ENCODE measurements at places on chromosomes 12 and 14.

DNA sequence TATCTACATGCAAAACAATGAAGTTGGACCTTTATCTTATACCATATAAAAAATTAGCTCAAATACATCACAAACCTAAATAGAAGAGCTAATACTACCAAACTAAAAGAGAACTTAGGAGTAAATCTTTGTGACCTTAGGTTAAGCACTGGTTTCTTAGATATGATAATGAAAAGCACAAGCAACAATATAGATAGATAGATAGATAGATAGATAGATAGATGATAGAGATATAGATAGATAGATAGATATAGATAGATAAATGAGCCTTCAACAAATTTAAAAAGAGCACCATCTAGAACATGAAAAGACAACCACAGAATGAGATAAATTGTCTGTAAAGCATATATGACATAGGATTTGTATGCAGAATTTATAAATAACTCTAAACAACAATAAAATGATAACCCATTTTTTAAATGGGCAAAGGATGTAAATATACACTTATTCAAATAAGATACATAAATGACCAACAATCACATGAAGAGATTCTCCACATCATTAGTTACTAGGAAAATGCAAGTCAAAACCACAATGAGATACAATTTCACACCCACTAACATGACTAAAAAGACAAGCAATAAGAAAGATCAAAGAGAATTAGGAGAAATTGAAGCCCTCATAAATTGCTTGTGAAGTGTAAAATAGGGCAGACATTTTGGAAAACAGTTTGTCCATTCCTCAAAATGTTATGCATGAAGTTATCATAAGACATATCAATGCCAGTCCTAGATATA is 293.7 kb downstream of the BTG1 start:
- no peak for DNase-seq

DNA sequence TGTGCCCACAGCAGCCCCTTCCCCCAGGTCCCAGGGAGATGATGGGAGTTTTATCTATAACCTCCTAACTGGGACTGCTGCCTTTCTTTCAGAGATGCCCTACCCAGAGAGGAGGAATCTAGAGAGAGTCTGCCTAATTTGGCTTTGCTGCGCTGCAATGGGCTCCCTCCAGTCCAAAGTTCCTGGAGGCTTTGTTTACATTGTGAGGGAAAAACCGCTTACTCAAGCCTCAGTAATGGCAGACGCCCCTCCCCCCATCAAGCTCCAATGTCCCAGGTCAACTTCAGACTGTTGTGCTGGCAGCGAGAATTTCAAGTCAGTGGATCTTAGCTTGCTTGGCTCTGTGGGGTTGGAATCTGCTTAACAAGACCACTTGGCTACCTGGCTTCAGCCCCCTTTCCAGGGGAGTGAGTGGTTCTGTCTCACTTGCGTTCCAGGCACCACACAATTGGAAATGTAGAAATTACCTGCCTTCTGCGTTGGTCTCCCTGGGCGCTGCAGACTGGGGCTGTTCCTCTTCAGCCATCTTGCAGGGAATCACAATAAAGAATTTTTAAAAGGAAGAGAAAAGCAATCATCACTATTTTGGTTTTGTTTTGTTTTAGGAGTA is 262.5 kb downstream of the FOXG1 start:
- no peak for DNase-seq

GRCh38 chr14:99033951-99034350 is 238.0 kb downstream of the BCL11B start:
- DNase-seq, result no peak

DNA sequence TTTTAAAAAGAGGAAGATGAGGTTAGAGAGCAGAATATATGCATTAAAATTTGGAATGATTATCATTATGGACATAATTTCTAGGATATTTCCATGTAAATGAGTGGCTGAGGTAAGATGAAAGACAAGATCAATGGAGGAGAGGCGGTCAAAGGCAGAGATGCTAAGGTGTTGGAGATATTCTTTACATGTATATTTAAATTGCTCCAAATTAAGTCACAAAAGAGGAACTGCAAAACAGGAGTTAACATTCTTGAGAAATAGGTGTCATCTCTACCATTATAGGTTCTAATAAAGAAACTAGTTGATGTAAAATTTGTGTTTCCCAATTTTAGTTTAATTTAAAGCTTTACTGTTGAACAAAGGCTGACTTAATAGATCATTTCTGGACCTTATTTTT is 268.5 kb upstream of the PPFIA2 start:
- DNase-seq, result no peak

- DNase-seq, result no peak
Observed at GRCh38 chr12:119615518-119616475, 22.2 kb downstream of the TMEM233 start.

- DNase-seq, result no peak
Observed at GRCh38 chr12:69720750-69721149, 17.9 kb upstream of the RAB3IP start.

- DNase-seq, result no peak
Observed at GRCh38 chr14:102586420-102587104, 5.9 kb upstream of the RCOR1 start.

GRCh38 chr12:82793751-82794281 is 107.1 kb downstream of the TMTC2 start:
- DNase-seq, result no peak

- no peak for DNase-seq
Observed at GRCh38 chr12:83156815-83157214, 470.1 kb downstream of the TMTC2 start.

- peak; percentile 50 for DNase-seq
Observed at GRCh38 chr14:81144824-81145603, 75.7 kb downstream of the GTF2A1 start.

GRCh38 chr12:57146092-57146491 is 1.3 kb downstream of the LRP1-AS start:
- DNase-seq, result no peak

DNA sequence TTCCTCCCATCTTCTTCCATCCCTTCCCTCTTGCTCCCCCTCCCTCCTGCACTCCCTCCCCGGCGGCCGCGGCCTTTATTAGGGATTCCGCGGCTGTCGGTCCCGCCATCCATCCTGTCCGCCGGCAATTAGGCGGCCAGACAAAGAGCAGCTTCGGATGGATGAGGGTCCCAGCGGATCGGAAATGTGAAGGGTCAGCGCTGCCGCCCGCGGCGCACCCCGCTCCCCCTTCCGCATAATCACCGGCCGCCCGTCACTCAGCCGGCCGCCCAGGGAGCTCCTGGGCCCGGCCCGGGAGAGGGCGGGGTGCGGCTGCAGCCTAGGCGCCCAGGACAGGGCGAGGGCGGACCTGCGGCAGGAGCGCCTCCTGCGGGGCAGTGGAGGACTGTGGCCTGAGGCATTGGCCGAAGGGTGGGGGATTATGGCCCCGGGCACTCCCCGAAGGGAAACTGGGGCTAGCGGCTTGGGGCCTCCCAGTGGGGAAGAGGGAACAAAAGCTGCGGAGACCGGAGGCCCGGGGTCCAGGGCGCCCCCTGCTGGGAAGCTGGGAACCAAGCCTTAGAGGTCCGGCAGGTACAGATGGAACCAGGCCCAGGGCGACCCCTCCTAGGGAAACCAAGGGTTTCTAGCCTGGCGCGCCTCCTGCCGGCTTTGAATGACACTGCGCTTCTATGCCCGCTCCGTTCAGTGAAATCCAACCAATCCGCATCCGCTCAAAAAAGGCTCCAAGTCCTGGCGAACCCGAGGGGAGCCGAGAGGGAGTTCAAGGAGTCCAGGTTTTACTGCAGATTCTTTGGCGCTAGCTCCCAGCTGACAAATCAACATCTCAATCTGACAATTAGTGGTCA is 4.4 kb upstream of the DNAJC22 start:
- DNase-seq, result peak; percentile 82

- no peak for DNase-seq
Observed at GRCh38 chr12:69404851-69405565, 45.5 kb downstream of the YEATS4 start.

- DNase-seq, result no peak
Observed at GRCh38 chr12:130153803-130154202, 8.5 kb upstream of the FZD10 start.

DNA sequence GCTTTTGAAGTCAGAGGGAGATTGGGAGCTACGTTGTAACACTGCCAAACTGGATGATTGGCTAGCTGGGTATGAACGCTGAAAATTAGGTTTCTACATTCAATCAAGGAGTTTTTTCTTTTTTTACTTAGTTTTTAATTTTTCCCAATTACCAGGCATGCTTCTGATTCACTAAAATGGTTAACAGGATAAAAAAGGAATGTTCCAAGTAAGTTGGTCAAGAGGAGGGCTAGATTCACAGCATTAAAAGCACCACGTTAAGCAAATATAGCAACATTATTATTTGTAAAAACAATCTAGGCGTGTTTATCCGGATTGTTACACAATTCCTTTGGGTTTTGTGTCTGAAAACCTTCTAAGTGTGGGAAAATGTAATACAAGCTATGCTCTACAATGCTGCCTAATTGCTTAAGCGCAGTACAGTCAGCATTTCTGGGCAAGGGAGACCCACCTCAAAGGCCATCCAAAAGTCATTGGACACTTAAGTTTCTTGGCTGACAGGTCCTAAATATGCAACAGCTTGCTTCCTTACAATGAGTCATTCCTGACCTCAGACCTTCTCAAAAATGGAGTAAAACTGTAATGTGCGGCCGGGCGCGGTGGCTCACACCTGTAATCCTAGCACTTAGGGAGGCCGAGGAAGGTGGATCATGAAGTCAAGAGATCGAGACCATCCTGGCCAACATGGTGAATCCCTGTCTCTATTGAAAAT is 1.2 kb downstream of the RPLP0 start:
- no peak for DNase-seq

GRCh38 chr12:81221681-81222080 is 143.8 kb downstream of the ACSS3 start:
- no peak for DNase-seq

GRCh38 chr12:67356380-67356774 is 87.2 kb downstream of the CAND1 start:
- no peak for DNase-seq

DNA sequence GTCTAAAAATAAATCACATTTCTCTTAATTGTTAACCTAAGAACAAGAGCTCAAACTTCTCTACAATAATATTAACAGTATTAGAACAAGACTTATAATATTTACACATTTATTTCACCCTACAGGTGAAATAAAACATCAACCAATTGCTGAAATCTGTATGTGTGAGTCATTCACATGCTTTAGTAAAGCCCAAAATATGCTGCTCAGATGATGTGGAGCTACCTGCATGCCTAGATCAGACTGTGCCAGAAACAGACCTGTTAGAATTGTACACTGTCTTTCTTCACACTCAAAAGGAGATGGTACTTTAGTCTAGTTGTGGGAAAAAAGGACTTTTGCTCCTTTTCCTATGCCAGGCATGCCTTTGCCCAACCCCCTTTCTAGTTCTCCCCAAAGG is 54.7 kb downstream of the RPS6KA5 start:
- DNase-seq, result no peak

- DNase-seq, result no peak
Observed at GRCh38 chr14:22391908-22392565, 197.0 kb downstream of the DAD1 start.

GRCh38 chr12:116604951-116605641 is 45.9 kb downstream of the MAP1LC3B2 start:
- no peak for DNase-seq

GRCh38 chr14:53124786-53125185 is 28.3 kb downstream of the DDHD1 start:
- DNase-seq, result no peak

- DNase-seq, result no peak
Observed at GRCh38 chr14:75009176-75009575, 6.5 kb downstream of the EIF2B2 start.

GRCh38 chr12:60926256-60926655 is 1330.4 kb downstream of the SLC16A7 start:
- no peak for DNase-seq

DNA sequence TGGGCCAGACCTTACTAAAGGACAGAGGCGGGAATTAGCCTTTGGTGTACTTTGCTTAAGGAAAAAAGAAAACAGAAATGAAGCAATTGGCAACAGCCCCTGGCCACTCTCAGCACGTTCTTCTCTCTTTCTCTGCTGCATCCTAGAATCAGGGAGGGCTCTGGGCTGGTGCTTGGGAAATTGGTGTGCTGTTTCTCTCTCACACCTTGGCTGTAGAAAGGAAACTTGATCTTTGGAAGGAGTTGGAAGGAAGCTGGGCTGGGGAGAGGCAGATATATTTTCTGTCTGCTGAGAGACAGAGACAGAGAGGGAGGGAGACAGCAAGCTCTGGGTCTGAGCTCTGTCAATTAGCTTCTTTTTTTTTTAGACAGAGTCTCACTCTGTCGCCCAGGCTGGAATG is 27.4 kb downstream of the NOS1 start:
- no peak for DNase-seq

DNA sequence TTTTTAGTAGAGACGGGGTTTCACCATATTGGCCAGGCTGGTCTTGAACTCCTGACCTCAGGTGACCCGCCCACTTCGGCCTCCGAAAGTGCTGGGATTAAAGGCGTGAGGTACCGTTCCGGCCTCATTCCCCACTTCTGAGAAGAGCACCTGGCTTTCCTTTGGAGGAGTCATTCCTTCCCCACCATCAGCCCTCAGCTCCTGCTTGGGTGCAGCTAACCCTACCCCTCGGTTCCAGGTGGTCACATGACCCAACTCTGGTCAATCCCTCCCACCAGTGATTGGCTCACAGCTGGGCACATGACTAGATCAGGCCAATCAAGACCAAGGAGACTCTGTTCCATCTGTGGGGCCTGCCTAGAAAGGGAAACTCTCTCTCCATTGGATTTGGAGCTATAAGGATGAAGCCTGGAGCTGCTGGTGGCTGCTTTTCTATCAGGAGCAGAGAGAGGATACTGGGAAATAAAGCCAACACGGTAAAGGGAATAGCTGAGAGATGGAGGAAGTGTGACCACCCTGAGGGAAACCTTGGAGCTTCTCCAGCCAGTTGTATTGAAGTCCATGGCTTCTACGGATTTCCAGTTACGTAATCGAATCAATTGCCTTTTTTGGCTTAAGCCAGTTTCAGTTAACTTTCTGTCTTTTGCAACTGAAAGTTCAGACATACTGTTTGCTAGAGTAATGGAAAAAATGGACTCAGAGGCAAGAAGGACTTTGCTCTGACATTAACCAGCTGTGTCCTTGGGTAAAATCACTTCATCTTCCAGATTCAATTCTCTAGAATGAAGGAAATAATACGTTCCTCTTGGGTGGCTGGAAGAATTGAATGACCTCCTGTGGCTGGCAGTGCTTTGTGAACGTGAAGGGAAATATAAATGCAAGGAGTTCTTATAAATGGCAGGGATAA is 19.7 kb upstream of the IFT81 start:
- no peak for DNase-seq
